NCI-H524 (cell line): ENCODE measurements at places on chromosomes 11 and 22.

DNA sequence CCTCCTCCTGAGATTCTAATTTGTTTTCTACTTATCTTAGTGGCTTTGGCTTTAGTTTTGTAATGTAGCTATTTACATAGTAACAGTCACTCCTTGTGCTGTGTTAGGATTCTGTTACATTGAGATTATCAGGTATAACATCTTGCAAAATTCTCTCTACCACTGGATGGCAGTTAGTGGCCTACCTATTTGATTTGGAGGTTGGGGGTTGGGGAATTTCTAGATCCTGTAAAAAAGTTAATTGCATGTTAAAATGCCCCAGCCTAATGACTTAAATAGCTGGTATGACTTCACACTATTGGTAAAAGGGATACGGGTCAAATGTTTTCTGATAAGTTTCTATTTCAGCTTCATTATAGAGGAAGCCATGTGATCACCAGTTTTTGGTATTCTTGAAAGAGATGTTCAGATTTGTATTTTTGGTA is 2.8 kb downstream of the GRK3 start:
- no peak for DNase-seq

GRCh38 chr11:83069441-83070043 is 2.2 kb downstream of the RAB30 start:
- peak; percentile 85 for DNase-seq

DNA sequence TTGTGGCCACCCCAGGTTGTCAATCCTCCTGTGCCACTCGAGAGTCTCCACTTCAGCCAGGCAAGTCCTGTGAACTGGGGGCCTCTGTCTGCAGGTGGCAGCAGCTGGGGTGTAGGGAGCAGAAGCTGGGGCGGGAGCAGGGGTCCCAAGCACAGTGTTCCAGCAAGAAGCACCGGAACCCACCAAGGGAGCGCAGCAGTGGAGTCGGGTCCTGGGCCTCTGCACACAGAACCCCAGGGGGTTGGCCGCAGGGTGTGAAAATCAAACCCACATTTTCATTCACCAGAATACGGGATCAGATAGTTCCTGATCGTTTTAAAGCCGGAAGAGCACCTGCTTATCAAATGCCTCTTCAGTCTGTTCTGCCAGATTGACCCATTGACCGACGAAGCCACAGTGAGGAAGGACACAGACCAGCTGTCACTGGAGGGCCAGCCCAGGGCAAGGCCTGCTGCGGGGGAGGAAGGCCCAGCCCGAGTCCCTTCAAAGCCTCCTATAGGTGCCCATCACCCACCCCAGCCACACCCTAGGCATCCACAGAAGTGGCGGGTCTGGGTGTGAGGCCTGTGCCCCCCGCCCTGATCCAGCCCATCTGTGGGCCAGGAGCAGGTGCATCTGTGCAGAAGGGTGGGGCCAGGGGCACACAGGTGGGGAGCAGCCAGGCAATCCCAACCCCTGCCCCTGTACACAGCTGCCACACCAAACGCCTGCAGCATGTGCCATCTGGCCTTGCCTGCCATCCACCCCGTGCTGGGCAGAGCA is 34.1 kb downstream of the RSPH14 start:
- DNase-seq: peak; percentile 93

DNA sequence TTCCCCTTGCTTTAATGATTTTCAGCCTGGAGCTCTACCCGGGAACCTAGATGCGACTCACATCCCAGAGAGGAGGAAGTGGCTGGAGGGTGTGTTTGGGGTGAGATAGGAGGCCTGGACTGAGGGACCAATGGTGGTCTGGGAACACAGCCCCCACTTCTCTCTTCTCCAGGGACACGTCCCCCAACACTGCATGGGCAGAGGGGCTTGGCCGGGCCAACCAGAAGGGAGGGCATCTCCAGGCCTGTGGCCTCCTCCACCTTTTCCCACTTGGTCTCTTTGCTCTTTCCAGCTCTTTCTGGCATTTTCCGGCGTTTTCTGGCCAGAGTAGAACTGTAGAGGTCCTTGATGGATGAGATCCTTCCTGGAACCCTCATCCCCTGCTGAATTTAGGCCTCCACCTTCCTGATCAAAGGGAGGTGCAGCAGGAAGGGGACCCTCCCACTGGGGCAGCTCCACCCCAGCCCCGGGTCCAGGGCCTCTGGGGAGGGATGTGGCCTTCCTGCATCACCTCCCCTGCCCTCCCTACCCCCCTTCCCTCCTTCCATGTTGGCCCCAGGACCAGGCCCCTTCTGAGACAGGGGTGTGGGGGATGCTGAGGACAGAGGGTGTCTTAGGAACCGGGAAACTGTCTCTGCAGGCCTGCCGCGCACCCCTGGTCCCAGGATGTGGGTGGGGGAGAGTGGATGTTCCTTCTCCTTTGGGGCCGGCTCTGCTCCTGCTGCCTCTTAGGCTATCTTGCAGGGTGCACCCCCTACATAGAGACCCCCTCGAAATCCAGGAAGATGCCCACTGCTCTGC is 24.4 kb downstream of the MRGPRG start:
- DNase-seq: no peak

- DNase-seq: no peak
These were observed 98.2 kb downstream of the AMOTL1 start for GRCh38 chr11:94866231-94866822.

DNA sequence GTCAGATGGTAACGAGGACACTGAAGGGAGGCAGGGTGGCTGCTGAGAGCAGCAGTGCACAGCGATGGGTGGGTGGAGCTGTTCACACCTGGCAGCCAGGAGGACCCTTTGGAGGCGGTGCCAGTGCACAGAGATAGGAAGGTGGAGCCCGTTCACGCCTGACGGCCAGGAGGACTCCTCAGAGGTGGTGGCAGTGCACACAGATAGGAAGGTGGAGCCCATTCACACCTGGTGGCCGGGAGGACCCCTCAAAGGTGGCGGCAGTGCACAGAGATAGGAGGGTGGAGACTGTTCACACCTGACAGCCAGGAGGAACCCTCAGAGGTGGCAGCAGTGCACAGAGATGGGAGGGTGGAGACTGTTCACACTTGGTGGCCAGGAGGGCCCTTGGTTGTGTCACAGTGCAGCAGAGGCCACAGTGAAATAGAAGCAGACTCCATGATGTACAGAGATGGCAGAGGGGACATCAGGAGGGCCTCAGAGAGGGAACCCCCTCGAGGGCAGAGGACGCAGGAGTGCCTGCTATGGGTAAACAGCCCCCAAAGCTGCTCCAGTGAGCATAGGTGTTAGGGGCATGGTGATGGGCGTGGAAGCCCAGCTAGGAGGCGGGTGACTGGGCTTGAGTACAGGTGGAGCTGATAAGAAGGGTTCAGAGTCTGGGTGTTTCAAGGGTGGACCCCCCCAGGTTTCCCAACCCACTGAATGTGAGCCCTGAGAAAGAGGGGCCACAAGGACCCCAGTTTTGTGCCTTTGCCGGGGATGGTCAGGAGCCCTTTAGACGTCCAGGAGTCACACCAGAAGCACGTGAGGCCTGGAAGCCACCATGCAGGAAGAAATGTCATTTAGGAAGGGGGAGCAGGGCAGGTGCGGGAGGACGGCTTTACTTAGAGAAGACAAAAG is 566.7 kb downstream of the BRD1 start:
- no peak for DNase-seq

DNA sequence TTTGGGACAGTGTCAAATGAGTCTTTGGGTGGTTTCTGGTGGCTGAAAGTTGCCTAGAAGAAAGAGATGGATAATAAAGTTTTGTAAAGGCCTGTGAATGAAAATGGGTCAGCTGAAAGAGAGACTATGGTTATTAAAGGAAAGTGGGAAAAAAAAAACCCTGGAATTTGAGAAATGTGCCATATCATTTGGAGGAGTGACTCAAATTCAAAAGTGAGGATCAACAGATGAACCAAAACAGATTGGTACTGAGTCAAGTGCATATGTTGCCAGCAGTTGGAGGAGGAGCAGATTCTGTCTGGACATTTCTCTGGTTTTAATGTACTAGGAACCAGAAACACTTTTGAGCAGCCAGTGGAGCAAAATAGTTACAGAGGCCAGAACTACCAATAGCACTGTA is 339.8 kb downstream of the KCNA4 start:
- no peak for DNase-seq

DNA sequence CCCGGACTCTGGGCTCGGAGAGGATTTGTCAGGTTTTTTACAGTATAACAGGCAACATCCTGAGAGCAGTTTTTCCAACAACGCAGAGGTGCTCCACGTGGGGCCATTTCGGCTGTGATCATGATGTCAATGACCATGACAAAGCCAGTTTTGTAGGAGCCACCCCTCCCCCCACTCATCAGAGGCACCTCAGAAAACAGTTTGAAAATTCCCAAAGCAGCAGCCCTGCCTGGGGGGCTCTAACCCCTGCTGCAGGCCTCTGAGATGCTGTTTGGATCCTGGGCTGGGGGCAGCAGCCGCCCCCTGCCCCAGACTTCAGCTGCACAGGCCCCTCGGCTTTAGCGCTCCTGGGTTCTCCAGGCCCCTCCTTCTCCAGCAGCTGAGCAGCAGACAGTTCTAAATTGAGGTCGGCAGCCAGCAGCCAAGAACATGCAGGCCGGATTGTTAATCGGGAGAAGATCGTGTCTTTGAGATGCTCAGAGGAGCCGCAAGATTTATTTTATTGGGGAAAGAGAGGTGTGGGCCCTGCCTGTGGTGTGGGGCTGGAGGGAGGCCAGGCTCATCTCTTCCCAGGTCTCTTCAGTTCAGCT is 19.4 kb downstream of the NFAM1 start:
- DNase-seq: no peak

DNA sequence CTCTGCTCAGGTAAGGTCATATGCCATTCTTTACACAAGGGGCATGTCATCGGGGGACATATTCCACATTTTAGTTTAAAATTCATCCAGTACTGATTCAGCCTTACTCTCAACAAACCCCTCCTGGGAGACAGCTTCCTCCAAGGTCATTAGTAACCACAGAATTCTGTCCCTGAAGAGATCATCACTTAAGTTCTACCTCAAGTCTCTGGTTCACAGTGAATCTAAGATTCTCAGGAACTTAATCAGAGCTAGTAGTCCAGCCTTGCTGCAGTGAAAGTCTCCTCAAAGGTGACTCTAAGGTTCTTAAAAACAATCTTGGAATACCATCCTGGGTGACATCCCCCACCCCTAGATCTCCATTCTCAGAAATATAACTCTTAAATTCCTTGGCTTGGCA is 18.9 kb upstream of the GDPD4 start:
- DNase-seq: no peak

DNA sequence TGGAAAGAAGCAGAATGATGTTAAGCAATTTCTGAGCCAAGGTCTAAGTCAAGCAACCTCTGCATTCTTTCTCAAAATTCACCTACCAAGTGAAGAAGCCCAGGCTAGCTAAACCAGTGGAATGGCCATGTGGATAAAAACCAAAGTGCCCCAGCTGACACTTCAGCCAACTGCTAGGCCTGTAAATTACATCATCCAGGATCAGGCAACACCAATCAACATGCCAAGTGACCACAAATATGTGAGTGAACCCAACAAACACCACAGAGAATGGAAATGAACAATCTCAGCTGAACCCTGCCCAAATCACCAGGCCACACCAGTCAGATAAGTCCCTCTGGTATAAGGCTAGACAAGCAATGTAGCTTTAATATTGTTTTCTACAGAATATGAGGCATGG is 25.1 kb upstream of the FJX1 start:
- no peak for DNase-seq

- no peak for DNase-seq
These were observed 48.6 kb downstream of the ZC3H12C start for GRCh38 chr11:110141812-110142211.

GRCh38 chr11:125168918-125169456 is 4.4 kb downstream of the PKNOX2 start:
- DNase-seq: no peak

- no peak for DNase-seq
These were observed 17.0 kb downstream of the SLC43A1 start for GRCh38 chr11:57498540-57498939.

- DNase-seq: no peak
These were observed 115.9 kb upstream of the GRK3 start for GRCh38 chr22:25448435-25449051.

DNA sequence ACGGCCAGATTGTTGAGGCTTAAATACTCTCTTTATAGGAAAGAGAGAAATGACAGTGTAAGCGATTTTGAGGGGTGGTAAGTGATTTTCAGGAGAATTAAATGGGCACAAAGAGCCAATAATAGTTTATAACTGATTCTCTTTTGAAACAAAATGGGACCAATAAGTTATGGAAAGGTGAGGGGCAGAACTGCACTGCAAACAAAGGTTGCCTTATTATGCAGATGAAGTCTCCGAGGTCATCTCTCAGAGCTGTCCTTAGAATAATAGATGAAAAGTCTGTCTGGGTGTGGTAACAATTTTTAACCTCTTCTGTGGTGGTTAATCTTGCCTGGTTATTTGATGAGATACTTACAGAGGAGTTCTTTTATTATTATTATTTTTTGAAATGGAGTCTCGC is 14.7 kb upstream of the CRTAM start:
- DNase-seq: no peak

DNA sequence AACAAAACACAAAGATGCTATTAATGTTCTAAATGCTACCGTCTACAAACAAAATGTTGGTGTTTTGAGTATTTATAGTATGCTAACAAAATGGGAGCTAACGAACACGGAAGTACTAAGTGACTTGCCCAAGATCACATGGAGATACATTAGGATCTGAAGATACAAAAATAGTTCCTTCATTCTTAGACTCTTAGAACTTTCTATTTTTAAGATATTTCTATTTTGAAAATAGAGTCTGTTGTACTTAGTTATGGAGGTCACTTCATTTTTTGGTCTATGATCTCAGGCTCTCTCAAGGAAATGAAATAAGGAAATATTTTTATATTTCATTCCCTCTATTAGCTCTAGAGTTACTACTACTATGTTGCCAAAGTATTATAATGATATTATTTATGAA is 64.2 kb downstream of the APOL5 start:
- DNase-seq: no peak

- no peak for DNase-seq
These were observed 20.2 kb upstream of the TXNRD2 start for GRCh38 chr22:19961868-19962245.

- no peak for DNase-seq
These were observed 21.5 kb downstream of the NAV2 start for GRCh38 chr11:19734171-19734570.

- no peak for DNase-seq
These were observed 68.1 kb upstream of the BID start for GRCh38 chr22:17842386-17842785.

GRCh38 chr22:44821741-44822475 is 69.5 kb downstream of the ARHGAP8 start:
- DNase-seq: no peak
